Heart right ventricle (tissue), 16 donors: ENCODE measurements at places on chromosomes 7 and 10. TPM values are rescaled to one million over a fixed set of nuclear protein-coding genes. Genes with fewer than 3 reads are reported as not detected.

The LGI1 gene
- 0.53 TPM for total RNA-seq

The ACBD7 gene
- not detected for total RNA-seq

DNA sequence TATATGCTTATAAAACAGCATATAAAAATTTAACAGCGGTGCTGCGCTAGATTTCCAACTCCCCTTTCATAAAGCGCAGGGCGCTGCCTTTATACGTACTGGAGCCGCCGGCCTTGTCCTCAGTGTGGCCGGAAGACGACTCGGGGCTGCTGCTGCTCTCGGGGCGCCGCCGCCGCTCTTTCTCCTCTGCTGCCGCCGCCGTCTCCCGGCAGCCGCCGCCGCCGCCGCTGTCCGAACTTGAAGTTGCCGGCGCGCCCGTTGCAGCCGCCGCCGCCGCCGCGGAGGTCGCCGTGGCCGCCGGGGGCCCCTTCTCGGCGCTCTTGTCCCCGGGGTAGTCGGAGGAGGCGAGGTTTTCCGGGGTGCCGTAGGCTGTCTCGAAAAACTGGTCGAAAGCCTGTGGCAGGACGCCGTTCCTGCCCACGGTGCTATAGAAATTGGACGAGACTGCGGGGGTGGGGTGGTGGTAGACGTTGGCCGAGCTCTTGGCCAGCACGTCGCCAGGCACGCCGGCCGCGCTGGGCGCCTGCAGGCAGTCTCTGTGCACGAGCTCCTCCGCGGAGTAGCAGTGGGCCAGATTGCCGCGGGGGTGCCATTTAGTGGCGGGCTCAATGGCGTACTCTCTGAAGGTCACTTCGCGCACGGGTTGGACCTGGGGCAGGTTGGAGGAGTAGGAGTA, 557 bp downstream of the HOXA11 start:
- peak overlapping the region; percentile 25 for H3K4me3 ChIP-seq
- no peaks in the 10 kb centered on the region for H3K36me3 ChIP-seq
- DNase-seq: no peak
- peaks cover 60% of the 10 kb centered on the region for H3K4me1 ChIP-seq
- no peak overlapping the region for H3K27ac ChIP-seq
- peaks cover 100% of the 10 kb centered on the region for H3K27me3 ChIP-seq

DNA sequence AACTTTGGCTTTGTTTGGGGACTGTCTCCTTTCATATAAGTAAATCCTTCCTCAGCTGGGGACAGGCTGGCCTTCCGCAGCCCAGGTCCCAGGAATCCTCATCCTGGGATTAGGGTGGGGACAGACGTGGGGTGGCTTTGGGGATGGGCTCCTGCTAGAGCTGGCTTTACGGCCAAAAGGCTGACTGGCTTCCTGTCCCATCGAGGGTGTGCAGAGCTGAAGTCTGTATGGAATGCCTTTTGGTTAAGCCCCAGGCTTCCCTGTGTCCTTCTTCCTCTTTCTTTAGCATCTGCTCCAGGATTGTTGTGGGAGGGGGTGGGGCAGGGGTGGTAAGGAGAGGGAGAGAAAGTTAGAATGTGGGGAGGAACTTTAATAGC, 59.4 kb upstream of the AQP1 start:
- no peaks in the 10 kb centered on the region for H3K27me3 ChIP-seq
- no peak for DNase-seq
- H3K4me1 ChIP-seq: peaks cover 9% of the 10 kb centered on the region
- H3K27ac ChIP-seq: peak overlapping the region; percentile 48

- H3K27ac ChIP-seq: peak overlapping the region; percentile 78
- H3K27me3 ChIP-seq: no peaks in the 10 kb centered on the region
- H3K4me1 ChIP-seq: peaks cover 70% of the 10 kb centered on the region
- H3K36me3 ChIP-seq: no peaks in the 10 kb centered on the region
These were observed 4.5 kb downstream of the TSPAN14 start for GRCh38 chr10:80458638-80459037.

The MAP3K8 gene
- 5.6 TPM for total RNA-seq

DNA sequence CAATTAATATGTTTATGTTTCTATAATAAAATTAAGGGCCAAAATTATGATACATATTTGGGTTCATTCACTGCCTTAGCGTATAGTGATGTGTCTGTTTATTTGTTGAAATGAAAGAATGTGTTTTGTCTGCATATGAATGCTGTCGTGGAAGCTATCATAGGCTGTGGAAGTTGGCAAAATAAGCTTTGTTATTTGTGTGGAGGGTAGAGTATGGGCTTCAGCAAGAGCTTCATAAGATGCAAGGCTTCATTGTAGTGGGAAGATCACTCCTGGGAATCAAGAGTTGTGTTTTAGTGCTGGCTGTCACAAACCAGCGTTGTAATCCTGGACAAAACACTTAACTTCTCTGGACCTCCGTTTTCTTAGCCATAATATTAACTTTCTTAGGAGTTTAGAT, 2.5 kb downstream of the SLK start:
- H3K27ac ChIP-seq: peak overlapping the region; percentile 96
- H3K4me3 ChIP-seq: peak overlapping the region; percentile 95
- H3K36me3 ChIP-seq: no peaks in the 10 kb centered on the region
- DNase-seq: no peak
- no peaks in the 10 kb centered on the region for H3K27me3 ChIP-seq

The TMEM270 gene
- total RNA-seq: not detected

The TSPAN13 gene
- 9.7 TPM for total RNA-seq

DNA sequence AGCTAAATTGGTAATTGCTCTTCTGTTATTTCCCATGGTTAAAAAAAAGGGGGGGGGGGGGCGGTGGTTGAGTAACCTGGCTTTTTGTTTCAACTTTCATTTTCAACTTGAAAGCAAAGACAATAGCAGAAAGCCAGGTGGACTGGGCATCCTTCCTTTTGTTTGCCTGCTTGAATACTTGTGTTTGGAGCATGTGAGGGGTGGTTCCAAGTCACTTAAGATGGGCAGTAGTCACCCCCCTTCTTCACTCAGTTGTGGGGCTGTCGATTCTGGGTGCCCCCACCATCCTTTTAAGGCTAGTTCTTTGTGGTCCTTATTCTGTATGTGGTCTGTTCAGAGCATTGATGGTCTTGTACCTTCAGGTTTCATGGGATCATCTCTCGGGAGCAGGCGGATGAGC, 165.6 kb upstream of the PRR15 start:
- no peaks in the 10 kb centered on the region for H3K36me3 ChIP-seq
- H3K27ac ChIP-seq: no peak overlapping the region
- no peak for DNase-seq

DNA sequence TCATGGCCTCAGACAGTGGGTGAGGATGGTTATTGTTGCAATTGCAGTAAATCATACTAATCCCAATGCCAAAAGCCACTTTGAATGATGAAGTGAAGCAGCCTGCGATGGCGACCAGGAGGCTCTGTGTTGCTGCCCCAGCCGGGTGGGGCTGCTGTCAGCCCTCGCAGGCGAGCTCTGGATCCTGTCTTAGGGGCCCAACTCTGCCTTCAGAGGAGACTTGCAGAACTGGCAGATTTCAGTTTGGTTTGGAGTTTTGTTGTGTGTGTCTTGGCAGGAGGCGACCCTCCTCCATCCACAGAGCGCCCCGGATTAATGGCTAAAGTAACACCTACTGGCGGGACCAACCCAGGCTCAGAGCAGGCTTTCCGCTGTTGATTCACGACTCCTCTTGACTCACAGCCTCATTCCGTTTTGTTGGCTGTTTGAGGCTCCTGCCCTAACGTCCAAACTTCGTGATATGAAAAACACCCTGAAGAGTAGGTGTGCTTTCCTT, 67.9 kb upstream of the BMPER start:
- H3K36me3 ChIP-seq: no peaks in the 10 kb centered on the region
- no peak overlapping the region for H3K27ac ChIP-seq
- H3K4me1 ChIP-seq: no peaks in the 10 kb centered on the region

DNA sequence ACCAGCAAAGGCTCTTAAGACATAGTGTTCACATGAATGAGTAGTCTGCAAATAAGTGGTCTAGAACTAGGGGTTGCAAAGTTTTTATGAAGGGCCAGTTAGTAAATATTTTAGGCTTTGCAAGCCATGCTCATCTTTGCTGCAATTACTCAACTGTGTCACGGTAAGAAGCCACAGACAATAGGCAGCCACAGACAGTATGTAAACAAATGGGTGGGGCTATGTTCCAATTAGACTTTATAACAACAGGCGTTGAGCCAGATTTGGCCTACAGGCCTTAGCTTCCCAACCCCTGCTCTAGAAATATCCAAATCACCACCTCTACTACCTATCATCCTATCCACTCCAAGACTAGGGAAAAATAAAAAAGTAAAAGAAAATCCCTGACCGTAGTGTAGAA, 9.2 kb downstream of the IKZF5 start:
- DNase-seq: no peak
- no peak overlapping the region for H3K4me3 ChIP-seq
- no peak overlapping the region for H3K27ac ChIP-seq
- H3K4me1 ChIP-seq: peaks cover 28% of the 10 kb centered on the region
- no peaks in the 10 kb centered on the region for H3K36me3 ChIP-seq

The SLC26A5 gene
- not detected for total RNA-seq

The EXOC4 gene
- total RNA-seq: 41.7 TPM

- no peaks in the 10 kb centered on the region for H3K36me3 ChIP-seq
- H3K27me3 ChIP-seq: no peaks in the 10 kb centered on the region
- peaks cover 7% of the 10 kb centered on the region for H3K4me1 ChIP-seq
- no peak for DNase-seq
These were observed 35.0 kb downstream of the RAMP3 start for GRCh38 chr7:45192621-45193041.

GRCh38 chr7:2718296-2718965, 30.4 kb downstream of the AMZ1 start:
- no peak overlapping the region for H3K27ac ChIP-seq
- no peak for DNase-seq
- H3K36me3 ChIP-seq: peaks cover 22% of the 10 kb centered on the region
- no peak overlapping the region for H3K4me3 ChIP-seq
- no peaks in the 10 kb centered on the region for H3K27me3 ChIP-seq

- H3K4me1 ChIP-seq: no peaks in the 10 kb centered on the region
- no peak for DNase-seq
- no peaks in the 10 kb centered on the region for H3K36me3 ChIP-seq
- H3K27me3 ChIP-seq: no peaks in the 10 kb centered on the region
These were observed 155.5 kb downstream of the ZNF248 start for GRCh38 chr10:37701781-37702493.

- no peak overlapping the region for H3K27ac ChIP-seq
- H3K36me3 ChIP-seq: peaks cover 28% of the 10 kb centered on the region
- DNase-seq: no peak
- peaks cover 20% of the 10 kb centered on the region for H3K4me1 ChIP-seq
- H3K4me3 ChIP-seq: no peak overlapping the region
These were observed 58.9 kb downstream of the HIPK2 start for GRCh38 chr7:139718859-139719258.

The SLC18A2 gene
- 0.44 TPM for total RNA-seq

DNA sequence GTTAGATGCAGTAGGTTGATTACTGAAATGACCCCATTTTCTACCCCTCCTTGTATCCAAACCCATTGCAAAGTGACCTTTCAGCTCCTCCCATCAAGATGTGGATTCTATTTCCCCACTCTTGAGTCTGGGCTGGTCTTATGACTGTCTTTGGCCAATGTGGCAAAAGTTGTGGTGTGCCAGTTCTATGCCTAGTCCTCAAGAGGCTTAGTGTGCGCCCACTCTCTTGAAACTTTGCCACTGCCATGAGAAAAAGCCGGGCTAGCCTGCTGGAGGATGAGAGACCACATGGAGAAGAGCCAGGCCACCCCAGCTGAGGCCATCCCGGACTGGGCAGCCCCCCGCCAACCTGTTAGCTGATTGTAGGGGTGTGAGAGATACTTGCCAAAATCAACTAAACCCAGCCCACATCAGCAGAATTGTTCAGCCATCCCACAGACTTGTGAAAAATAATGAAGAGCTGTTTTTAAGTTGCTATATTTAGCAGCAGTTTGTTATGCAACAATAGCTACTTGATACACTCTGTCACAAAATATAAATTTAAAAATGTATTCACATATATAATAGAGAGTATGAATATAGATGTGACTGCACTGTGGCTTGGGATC, 131.0 kb upstream of the PALS2 start:
- no peak for DNase-seq
- no peak overlapping the region for H3K4me3 ChIP-seq
- no peaks in the 10 kb centered on the region for H3K4me1 ChIP-seq
- H3K36me3 ChIP-seq: no peaks in the 10 kb centered on the region
- H3K27me3 ChIP-seq: no peaks in the 10 kb centered on the region

DNA sequence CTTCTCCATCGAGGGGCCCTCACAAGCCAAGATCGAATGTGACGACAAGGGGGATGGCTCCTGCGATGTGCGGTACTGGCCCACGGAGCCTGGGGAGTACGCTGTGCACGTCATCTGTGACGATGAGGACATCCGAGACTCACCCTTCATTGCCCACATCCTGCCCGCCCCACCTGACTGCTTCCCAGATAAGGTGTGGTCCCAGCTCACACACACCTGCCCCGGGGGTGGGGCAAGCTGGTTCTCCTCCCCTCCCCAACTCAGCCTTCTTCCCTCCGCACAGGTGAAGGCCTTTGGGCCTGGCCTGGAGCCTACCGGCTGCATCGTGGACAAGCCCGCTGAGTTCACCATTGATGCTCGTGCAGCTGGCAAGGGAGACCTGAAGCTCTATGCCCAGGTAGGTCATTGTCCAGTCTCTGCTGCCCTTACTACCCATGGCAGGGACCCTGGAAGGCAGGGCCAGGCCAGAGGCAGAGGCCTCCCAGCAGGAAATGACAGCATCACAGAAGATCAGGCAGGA, 11.0 kb downstream of the FLNC start:
- peaks cover 6% of the 10 kb centered on the region for H3K4me1 ChIP-seq
- no peak overlapping the region for H3K27ac ChIP-seq
- no peak overlapping the region for H3K4me3 ChIP-seq
- peaks cover 75% of the 10 kb centered on the region for H3K36me3 ChIP-seq

DNA sequence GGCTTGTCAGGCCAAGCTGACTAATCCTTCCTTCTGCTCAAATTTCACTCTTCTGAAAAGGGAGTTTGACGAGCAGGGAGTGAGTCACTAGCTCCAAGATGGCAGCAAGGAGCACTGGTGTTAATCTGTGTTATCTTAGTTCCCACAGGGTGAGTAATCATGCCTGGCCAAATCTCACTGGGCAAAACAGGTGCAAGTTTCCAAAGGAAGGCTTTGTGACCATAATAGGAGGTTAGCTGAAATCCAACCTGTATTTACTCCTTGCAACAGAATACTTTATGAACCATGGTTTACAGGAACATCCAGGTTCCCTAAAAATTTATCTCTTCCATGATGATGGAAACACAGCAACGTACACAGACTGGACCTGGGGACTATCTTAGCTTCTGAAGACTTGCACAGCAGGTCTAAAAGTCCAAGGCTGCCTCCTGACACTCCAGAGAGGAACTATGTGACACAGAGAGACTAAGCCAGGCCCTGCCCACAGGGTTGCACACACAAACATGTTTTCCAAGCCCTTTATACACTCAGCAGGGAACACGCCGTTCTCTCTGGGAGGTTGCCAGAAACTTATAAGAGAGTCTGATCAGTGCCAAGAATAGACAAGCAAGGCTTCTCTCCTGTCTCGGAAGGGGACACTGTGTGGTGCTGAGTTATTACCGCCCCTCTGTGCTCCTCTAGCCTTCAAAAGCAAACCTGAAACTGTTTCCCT, 46.3 kb downstream of the PDK4 start:
- no peaks in the 10 kb centered on the region for H3K36me3 ChIP-seq
- peak overlapping the region; percentile 87 for H3K27ac ChIP-seq
- H3K4me1 ChIP-seq: peaks cover 57% of the 10 kb centered on the region
- no peaks in the 10 kb centered on the region for H3K27me3 ChIP-seq
- H3K4me3 ChIP-seq: no peak overlapping the region
- peak; percentile 84 for DNase-seq
